ENCODE measurements at places on chromosomes 7 and 10.

- DNase-seq, result no peak
Observed at GRCh38 chr10:18209241-18209640, 69.0 kb downstream of the CACNB2 start.

GRCh38 chr10:86979977-86980448 is 11.7 kb downstream of the ADIRF start:
- DNase-seq, result peak; percentile 61

GRCh38 chr10:2978574-2979273 is 88.6 kb upstream of the PFKP start:
- DNase-seq, result no peak

GRCh38 chr7:5599543-5600200 is 176.0 kb upstream of the TNRC18 start:
- no peak for DNase-seq

- no peak for DNase-seq
Observed at GRCh38 chr7:24912424-24912823, 67.6 kb downstream of the OSBPL3 start.

DNA sequence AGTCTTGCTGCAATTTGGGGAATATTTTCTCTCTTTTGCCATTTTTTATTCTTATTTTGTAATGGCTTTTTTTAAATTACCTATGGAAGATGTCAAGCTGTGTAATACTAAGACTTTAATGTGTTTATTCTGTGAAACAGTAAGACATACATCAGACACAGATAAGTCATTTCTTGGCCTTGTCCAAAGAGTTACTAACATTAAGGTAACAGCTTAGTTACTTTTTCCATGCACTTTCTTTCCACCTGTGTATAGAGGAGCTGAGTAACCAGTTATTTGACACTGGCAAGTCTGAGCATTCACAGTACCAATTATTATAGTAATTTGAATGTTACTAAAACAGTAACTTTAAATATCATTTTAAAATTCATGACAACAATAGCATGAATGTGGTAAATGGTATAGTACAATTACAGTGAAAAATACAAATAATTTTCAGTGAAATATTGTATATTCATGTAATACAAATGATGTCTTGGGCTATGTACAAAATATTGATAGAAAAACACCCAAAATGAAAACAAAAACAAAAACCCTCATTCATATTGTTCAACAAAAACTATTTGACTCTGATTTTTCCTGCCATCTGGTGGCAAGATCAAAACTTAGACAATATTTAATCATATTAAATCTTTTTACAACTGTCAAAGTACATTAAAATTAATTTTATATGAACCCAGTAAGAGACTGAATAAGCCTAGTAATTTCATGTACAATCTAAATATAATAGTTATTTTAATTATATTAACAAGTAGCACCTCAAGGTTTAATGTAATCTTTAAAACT is 259.8 kb upstream of the SEMA3A start:
- peak; percentile 2 for DNase-seq

DNA sequence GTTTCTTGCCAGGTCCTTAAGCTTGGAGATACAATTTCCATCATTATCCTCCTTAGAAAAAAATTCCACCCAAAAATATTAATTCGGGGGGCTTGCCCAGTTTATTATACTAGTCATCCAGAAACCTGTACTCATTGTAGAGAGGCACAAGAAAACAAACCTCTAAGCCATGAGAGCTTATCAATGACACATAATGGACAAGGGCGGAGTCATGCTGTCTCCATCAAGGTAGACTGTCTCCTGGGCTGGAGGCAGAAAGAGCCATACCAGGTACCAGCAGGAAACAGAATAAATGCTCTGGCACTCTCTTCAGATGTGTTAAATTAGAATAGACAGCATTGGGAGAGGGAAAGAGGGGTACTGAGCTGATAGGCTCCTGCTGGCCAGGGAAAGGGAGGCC is 69.8 kb upstream of the GSDME start:
- DNase-seq, result no peak

- DNase-seq, result peak; percentile 74
Observed at GRCh38 chr7:18117482-18117881, 89.8 kb upstream of the PRPS1L1 start.

DNA sequence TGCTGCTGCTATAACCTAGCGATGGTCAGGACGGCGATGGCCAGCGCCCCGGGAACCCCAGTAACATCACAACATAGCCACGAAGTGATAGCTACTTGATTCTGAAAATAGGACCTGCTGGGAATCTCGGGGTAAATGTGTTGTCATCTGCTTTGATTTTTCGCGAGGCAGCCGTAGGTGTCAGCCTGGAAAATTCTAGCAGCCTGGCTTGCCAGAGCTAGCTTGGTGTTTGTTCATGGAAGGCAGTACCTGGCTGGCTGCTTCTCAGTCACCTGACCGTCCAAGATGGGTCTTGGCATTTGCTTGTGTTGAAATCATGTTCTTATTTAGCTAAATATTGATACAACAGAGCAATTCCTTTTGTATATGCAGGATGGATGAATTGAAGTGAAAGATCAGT is 82.4 kb upstream of the BTBD16 start:
- DNase-seq, result no peak

DNA sequence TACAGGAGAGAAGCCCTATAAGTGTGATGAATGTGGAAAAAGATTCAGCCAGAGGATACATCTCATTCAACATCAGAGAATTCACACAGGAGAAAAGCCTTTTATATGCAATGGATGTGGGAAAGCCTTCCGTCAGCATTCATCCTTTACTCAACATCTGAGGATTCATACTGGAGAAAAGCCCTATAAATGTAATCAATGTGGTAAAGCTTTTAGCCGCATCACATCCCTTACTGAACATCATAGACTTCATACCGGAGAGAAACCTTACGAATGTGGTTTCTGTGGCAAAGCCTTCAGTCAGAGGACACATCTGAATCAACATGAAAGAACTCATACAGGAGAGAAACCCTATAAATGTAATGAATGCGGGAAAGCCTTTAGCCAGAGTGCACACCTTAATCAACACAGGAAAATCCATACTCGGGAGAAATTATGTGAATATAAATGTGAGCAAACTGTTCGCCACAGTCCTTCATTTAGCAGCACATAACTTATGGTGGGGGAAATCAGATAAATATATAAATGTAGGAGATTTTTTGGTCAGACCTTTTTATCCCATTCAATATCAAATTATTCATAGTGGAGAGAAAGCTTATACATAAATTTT is 12.1 kb upstream of the MRPS17 start:
- DNase-seq, result no peak

DNA sequence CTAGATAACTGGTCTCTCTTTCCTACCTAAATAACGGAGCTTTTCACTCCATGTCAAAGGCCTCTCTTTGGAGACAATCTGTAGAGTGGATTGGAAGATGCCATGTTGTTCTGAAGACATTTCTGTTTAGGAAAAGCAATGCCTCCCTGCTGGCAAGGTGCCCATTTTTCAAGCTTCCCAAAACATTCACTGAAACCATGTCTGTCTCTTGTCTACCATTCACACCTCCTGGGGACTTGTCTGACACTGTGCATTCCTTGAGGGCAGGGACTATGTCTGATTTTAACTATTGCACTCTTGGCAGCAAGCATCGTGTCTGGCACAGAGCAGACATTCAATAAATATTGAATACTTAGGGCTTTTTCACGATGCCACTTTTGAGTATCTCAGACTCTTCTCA is 528.9 kb upstream of the NRP1 start:
- no peak for DNase-seq

- peak; percentile 66 for DNase-seq
Observed at GRCh38 chr10:114022766-114023597, 20.7 kb upstream of the ADRB1 start.

DNA sequence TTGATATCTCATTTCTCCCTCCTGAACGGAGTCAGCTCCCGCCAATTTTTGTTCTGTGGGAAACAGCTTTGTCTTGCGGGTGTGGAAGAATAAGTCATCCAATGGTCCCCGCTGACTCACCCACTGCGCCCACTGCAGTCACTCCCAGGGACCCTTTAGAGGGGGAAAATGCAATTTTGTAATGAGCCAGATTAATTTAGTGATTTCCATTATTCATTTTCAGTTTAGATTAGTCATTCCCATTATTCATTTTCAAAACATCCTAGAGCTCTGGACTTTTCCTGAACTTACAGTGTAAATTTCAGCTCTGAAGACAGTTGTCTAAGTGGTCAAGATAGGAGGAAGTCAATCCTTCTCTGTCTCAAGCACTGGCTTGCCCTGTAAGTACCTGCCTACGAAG is 154.9 kb upstream of the TMEM72 start:
- peak; percentile 84 for DNase-seq

- peak; percentile 53 for DNase-seq
Observed at GRCh38 chr7:79988653-79989052, 146.0 kb upstream of the GNAI1 start.

GRCh38 chr10:48880016-48880705 is 59.5 kb downstream of the LRRC18 start:
- no peak for DNase-seq

DNA sequence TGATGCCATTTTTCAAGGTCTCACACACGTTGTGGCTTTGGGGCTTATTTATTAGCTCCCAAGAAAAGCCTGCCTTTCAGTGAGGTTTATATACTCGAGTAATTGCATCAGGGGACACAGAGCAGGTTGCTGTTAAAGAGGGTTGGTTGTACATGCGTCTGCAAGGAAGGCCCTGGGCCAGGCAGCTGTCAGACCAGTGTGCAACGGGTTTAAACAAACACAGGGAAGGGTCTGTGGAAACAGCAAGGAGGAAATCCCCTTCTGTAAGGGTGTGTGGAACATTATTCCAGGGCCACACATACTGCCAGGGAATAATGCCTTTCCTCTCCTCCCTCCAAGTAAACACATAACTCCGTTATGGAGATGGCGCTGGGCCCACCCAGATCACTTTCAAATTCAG is 1.7 kb upstream of the CHST15 start:
- no peak for DNase-seq

- DNase-seq, result no peak
Observed at GRCh38 chr10:9605231-9605630, 1412.4 kb upstream of the CELF2 start.

DNA sequence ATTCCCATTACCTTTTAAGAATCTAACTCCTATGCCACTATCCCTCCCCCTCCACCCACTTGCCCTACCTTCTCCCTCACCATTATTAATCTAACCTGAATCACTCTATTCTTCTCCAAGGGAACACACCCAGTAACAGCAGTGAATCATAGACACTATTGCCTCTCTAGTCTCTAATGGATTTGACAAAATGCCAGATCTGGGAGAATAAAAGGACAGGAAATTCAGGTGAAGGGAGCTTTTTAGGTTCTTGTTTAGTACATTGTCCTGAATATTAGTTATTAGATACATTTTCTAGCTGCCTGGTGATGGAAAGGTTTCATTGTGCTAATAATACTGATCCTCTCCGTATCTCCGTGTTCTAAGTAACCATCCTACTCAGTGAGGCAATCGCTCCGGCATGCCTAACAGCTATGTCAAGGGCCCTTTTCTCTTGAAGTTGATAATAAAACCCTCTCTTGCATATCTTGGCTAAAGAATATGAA is 4.1 kb upstream of the SFR1 start:
- DNase-seq, result no peak

- no peak for DNase-seq
Observed at GRCh38 chr7:522951-523314, 3.3 kb upstream of the PDGFA start.

GRCh38 chr7:40551685-40552576 is 417.1 kb downstream of the SUGCT start:
- peak; percentile 68 for DNase-seq

- peak; percentile 31 for DNase-seq
Observed at GRCh38 chr10:67912331-67912946, 28.0 kb downstream of the SIRT1 start.

DNA sequence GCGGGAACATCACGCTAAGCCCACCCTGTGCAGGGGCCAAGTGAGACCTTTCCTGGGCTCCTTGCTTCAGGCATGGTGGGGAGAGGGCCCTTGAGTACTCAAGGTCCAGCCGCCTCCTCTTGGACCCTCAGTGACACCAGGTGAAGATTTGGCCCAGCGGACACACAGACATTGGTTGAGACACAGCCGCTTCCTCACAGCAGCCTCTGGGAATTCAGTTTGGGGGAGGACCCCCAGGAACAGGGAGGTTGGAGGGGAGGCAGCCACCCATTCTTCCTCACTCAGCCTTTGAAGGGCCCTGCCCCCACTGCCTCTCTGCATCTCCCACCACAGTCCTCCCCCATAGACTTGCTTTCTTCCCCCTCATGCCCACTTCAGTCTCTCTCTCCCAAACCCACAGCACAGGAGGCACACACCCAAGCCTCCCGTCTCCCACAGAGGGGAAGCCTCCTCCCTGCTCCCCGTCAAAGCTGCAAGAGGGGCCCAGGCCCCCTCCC is 31.9 kb downstream of the ANXA8 start:
- no peak for DNase-seq

- no peak for DNase-seq
Observed at GRCh38 chr10:105691811-105692210, 1050.7 kb downstream of the SORCS3 start.

DNA sequence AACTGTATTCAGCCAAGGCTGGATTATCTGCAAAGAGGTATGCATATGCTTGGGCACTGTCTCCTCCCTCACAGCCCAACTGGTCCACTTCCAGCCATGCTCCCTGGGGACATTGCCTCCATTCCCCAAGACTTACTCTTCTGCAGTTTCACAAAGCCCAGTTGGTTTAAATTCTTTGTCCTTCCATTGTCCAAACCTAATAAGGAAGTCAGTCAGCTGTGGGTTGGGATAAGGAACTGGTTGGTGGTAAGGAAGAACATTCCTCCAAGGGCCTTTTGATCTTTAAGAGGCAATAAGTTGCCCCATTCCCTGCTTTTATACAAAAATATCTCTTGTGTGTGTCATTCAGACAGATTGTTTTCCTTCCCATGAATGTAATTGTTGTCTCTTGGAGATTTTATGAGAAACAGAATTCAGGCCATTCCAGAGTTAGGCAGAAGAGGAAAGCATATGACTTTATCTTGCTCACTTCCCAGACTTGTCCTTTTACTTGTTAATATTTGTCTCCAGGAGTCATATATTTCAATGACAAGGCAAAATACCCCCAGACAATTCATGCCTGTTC is 673.7 kb downstream of the SUGCT start:
- DNase-seq, result peak; percentile 100

GRCh38 chr7:47734949-47735291 is 153.0 kb upstream of the TNS3 start:
- no peak for DNase-seq

DNA sequence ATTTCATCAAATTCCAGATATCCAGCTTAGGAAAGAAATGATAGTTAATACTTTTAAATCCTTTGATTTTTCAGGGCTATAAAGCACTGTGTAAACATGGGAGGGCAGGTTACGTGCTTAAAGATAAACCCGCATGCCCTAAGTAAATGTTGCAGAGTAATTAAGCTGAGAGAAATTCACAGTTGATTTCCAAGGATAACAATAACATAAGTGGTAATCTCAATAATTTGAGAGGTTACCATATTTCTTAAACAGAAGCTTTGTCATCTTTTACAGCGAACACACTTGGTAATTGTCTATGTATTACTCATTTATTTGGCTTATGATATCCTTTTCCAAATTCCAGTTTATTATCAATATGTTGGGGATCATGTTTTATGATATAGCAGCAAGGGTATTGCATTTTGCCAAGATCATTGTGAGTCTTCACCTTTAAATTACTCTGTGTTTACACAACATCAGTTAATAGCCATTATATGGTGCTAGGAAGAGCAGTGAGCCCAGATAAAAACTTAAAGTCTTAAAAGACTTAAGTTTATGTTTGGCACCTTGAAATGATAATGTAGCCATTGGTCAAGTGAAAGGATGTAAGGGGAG is 15.4 kb downstream of the MGAM start:
- no peak for DNase-seq
